ENCODE measurements at places on chromosomes 5 and 9. TPM values are rescaled to one million over a fixed set of nuclear protein-coding genes. Genes with fewer than 3 reads are reported as not detected.

PLAC8L1 gene
- total RNA-seq, result not detected

POU5F2 gene
- total RNA-seq, result 0.47 TPM

CCDC192 gene
- 0.94 TPM for total RNA-seq

DNA sequence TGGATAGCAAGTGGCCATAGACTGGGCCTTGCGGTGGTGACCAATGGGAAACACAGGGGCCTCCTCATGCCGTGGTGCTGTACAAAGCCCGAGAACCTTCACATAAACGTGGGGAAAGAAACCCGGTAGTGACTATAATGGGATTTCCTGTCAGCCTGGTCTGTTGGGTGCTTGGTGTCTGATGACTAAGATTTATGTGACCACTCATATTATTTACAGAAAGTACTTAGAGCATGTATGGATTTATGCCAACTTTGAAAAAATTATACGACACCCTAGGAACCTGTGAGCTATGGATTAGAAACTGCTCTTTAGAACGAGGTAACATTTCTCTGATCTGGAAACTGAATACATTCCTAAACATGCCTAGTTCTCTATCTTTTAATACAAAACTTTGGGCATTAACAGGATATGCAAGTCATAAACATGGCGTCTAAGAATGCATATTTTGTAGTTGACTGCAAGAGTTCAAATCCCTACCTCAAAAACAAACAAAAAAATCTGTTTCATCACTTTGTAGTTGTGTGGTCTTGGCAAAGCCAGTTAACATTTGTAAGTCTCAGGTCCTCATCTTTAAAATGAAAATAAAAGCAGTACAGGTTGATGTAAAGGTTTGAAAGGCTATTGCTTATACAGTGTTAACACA, 85.4 kb downstream of the TMEM167A start:
- no peak overlapping the region for H3K27ac ChIP-seq
- H3K36me3 ChIP-seq, result no peaks in the 10 kb centered on the region
- H3K27me3 ChIP-seq, result no peaks in the 10 kb centered on the region
- no peak overlapping the region for H3K4me3 ChIP-seq

DNA sequence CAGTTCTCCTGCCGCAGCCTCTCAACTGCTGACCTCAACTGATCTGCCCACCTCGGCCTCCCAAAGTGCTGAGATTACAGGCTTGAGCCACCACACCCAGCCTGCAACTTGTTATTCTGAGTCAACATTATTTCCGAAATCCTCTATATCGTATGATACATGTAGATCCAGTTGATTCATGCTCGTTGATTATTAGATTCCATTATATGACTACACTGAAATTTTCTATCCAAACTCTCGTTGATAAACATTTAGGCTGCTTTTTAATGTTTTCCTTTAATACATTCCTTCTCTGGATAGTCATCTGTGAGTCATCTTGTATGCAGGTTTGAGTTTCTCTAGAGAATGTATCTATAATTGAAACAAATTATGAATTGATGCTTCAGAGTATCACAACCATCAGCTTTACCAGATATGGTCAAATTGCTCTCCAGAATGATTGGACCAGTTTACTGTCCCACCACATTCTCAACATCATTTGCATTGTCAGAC, 4.1 kb downstream of the CDK7 start:
- H3K27ac ChIP-seq, result no peak overlapping the region
- H3K36me3 ChIP-seq, result no peaks in the 10 kb centered on the region
- H3K27me3 ChIP-seq, result no peaks in the 10 kb centered on the region
- no peak overlapping the region for H3K4me3 ChIP-seq

PCDHGC5 gene
- 0.07 TPM for total RNA-seq

DNA sequence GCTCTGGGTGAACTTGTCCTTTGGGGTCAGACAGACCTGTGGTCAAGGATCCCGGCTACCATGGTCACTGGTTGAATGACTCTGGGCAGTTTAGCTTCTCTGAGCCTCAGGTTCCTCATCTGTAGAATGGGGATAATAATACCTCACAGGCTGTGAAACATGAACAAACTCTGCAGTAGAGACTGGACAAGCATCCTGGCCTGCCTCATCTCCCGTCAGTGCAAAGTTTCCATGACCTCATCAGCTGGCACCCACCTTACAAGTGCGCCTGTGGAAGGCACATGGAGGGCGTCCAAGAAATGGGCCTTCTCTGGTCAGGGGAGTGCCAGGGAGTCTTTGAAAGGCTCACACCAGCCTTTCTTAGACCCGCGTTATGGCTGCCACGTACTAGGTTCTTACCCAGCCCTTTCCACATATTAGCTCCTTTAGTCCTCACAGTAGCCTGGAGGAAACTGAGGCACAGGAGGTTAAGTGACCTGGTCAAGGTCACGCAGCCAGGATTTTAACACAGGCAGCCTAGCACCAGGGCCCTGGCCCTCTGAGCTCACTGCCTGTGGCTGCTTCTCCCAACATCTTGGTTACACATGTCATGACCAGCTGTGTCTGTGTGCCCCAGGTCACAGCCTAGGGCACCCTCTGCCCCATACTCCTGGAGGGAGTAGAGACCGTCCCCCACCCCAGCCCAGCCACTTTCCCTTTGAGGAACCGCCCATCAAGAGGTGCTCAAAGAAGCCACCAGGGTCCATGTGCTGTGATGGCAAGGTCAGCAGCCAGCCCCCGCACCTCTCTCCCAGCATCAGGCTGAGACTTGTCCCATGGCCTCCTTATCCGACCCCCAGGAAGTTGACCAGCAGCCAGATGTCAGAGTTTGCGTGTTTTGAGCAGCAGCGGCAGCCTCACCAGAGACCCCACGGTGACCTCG, 39.4 kb upstream of the RPL26L1 start:
- H3K36me3 ChIP-seq, result no peaks in the 10 kb centered on the region
- H3K27ac ChIP-seq, result peak overlapping the region; percentile 82
- H3K4me3 ChIP-seq, result no peak overlapping the region
- peak; percentile 66 for ATAC-seq
- peaks cover 30% of the 10 kb centered on the region for H3K4me1 ChIP-seq

DNA sequence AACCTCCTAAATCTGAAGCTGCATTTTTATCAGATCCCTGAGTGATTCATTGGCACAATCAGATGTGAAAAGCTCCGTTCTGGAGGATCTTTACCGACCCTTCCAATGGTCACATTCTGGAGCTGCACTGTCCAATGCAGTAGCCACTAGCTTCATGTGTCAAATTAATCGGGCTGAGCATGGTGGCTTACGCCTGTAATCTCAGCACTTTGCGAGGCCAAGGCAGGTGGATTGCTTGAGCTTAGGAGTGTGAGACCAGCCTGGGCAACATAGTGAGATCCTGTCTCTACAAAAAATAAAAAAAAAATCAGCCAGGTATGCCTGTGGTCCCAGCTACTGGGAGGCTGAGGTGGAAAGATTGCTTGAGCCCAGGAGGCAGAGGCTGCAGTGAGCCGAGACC, 3.7 kb downstream of the IL17B start:
- ATAC-seq, result no peak
- H3K4me3 ChIP-seq, result no peak overlapping the region
- peak overlapping the region; percentile 64 for H3K27ac ChIP-seq
- H3K4me1 ChIP-seq, result no peaks in the 10 kb centered on the region

All from gastroesophageal sphincter (tissue), 4 donors.